T follicular helper cell (primary cell): ENCODE measurements at places on chromosomes 5 and 9.

DNA sequence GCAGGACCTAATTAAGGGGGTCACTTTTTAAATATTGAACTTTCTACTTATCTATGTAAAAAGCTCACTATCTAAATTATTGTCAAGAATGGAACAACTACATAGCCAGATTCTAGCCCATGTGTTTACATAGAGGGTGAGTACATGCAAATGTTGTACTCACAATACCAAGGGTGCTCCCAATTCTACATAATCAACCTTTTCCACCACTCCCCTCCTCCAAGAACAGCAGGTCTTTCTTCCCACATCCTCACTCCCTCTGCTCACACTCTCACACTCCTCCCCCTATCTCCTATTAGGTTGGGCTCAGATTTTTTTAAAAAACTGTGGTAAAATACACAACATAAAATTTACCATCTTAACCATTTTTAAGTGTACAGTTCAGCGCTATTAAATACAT is 325.4 kb downstream of the ARL15 start:
- DNase-seq, result no peak

DNA sequence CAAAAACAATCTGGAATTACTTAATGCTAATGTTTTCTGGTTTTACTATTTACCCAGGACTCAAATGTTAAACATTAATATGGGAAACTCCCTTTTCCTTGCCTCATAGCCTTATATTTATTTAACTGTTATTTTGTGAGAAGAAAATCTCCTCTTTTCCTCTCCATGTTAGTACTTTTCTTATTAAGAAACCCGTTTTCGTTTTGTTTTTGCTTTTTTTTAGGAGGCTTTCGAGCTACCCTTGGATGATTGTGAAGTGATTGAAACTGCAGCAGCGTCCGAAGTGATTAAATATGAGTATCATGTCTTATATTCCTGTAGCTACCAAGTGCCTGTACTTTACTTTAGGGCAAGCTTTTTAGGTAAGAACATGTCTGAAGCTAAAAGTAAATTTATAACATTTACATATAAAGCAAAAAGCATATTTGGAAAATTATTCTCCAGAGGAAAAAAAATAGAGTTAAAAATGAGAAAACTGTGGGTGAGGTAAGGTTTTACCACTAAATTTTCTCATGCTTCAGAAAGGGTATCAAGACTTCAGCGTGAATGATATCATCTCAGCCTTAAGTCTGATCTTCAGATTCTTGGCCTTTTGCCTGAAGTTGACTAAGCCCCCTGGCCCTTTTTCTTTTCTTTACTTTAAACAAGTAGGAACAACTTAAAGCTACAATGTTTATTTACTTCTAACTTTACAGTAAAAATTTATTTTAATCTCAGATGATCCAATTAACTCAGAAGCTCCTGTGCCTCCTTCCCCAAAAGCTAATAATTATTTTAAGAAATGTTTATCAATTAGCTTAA is 113.8 kb downstream of the RPS23 start:
- no peak for DNase-seq

DNA sequence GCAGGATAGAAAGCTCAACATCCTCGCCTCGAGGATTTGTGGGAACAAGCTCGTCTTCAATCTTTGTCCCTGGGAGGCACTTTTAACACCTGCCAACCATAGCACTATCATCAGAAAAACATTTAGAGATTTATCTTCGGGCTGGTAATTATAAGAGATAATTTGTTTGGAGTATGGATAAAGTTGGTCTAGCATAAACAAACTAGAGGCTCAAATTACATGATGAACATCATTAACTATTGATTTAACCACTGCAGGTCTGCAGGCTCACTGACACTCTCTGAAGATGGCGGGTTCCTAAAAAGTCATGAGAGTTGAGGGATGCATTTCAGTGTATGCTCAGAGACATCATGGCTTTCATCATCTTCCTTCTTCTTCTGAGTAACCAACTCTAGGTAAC is 25.8 kb upstream of the PCA3 start:
- no peak for DNase-seq

- DNase-seq, result no peak
These were observed 1045.4 kb downstream of the DTWD2 start for GRCh38 chr5:117942861-117943519.
